Left renal pelvis (tissue), 4 donors: ENCODE measurements at places on chromosomes 5 and 9.

GRCh38 chr9:120914953-120915352, 11.6 kb downstream of the TRAF1 start:
- DNase-seq = no peak

DNA sequence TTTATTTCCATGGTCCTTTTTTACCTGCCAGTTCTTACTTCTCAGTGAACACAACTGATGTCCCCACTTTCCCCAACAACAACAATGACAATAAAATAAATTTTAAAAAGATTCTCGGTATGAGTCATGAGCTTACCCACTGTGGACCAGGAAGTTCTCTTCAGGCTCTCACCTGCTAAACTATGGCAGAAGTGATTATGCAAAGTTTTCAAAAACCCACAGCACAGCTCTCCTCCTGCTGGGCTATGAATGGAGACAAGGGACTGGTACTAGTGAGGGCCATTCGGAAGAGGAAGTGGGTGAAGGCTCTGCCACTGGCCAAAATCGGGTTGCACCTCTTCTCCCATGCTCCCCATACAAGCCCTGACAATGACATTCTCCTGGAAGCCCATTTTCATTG, 429.4 kb downstream of the PIK3R1 start:
- no peak for DNase-seq

- DNase-seq = peak; percentile 55
Observed at GRCh38 chr5:53478411-53479044, 1.9 kb upstream of the FST start.

DNA sequence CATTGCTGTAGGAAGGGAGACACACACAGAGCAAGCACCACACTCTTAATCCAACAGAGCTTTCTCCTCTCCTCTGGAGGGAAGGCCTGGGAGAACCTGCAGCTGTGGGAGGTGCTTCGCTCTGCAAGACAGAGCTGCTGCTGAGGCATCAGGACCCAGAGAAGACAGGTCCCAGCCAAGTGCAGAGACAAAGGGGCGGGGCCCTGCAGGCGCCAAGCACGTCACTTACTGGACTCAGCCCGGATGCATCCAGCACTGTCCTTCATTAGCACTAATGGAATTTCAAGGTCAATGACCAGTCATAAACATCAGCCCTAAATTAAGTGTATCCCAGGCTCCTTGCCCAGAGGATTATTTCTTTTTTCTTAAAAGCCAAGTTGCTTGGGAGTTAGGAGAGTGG, 337.1 kb upstream of the PANK3 start:
- peak; percentile 46 for DNase-seq

DNA sequence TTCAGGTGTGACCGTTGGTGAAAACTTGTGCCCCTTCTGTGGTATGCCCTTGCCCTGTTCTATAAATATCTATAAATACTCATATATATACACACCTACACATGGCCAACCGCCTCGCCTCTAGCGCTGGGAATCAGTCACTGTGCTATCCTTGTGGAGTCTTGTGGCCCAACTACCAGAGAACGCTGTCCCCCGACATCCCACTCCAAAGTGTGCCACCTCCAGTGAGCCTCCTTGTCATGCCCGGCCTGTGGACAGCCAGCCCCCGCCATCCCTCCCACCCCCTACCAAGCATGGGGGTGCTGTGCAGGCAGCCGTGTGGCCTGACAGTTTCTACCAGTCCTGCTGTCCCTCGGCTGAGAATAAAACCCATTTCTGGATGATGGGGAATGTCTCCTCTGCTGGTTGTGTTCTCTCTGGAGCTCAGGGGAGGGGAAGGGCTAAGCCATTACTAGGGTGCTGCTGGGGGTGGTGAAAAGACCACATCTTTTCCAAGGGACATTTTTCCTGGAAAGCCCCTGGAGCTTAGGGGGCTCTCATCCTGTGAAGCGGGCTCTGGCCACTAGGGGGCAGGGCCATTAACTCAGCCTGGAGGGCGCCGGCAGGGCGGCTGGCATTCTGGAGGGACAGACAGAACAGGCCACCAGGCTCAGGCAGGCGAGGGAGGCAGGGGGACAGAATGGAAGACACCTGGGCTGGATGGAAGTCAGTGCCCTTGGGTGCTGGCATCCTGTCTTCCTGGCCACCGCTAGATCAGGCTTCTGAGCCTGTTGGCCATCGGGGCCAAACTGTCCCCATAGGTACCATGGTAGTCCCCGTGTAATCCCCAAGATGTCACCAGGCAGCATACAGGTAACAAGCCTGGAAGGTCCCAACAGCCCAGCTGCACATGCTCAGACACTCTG, 20.7 kb downstream of the GOLGA2 start:
- DNase-seq = no peak

- DNase-seq = no peak
Observed at GRCh38 chr9:114844766-114845165, 38.9 kb upstream of the TNFSF15 start.
